T-helper 1 cell (primary cell): ENCODE measurements at places on chromosomes 5 and 9.

- no peak for DNase-seq
Measured at GRCh38 chr5:88842784-88843183, 40.2 kb downstream of the MEF2C start.

DNA sequence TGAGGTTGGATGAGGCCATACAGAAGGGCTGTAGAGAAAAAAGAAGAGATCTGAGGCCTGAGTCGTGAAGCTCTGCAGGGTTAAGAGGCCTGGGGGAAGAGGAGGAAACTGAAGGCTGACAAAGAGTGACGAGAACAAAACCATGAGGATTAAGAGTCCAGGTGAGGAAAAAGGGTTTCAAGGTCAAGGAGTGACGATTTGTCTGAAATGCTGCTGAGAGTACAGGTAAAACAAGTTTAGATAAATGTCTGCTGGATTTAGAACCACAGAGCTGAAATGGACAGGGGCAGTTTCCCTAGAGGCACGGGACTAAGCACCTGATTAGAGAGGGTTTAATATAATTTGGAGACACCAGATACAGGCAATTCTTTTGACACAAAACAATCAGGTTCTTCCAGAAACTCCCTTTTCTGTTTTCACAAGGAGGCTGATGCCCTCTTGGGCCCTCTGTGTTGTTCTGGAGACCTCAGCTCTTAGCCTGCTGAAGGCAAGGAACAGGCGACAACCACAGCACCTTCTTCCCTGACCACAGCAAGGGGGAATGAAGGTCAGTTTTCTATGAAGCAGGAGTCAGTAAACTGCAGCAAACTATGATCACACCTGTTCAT lies 14.6 kb upstream of the GCNT1 start:
- no peak for DNase-seq

DNA sequence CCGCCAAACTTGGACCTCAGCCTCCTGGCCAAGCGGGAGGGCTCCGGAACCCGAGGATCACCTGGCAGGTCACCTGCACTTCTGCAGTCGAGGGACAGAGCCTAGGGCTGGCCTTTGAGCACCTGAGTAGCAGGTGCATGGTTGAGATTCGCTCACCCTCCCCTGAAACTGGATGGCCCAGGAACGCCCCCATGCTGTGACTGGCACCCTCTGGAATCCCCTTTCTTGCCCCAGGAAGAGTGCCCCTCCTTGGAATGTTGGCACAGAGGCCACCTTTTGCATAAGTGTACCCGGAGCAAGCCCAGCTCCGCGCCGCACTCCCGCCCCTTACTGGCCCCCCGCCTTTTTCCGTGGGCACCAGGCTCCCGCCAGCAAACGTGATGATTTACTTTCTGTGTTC lies 112.5 kb upstream of the IER5L start:
- DNase-seq = no peak

DNA sequence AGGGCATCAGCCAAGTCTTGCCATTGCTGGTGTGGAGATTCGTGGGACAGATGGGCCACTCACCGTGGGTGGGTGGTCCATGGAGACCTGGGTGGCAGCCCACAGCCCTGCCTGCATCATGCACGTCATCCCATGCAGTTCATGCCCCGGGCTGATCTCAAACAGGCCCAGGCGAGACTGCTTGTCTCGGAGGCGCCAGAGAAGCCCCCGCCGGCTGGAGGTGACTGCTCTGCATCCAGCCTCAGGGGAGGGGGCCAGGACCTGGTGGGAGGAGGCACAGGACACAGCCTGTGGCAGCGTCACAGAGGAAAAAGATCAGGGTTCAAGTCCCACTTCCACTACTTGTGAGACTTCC lies 975 bp downstream of the PIP5KL1 start:
- no peak for DNase-seq

- DNase-seq = no peak
Measured at GRCh38 chr9:17807613-17808282, 228.9 kb downstream of the SH3GL2 start.

- no peak for DNase-seq
Measured at GRCh38 chr5:54579591-54580295, 62.2 kb downstream of the SNX18 start.

- no peak for DNase-seq
Measured at GRCh38 chr9:97528529-97529230, 27.2 kb downstream of the TMOD1 start.

- no peak for DNase-seq
Measured at GRCh38 chr9:115164511-115164974, 46.6 kb upstream of the TNC start.

DNA sequence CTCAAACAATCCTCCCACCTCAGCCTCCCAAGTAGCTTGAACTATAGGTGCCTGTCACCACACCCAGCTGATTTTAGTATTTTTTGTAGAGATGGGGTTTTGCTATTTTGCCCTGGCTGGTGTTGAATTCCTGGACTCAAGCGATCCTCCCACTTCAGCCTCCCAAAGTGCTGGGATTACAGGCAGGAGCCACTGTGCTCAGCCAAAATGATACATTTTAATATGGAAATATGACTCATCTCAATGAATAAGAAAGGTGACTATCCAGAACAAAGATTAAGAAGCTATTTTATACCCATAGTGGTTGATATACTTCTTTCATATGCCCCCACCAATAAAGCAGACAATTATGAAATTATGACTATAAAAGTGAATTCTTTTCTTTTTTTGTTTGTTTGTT lies 166.2 kb downstream of the NFIB start:
- no peak for DNase-seq

DNA sequence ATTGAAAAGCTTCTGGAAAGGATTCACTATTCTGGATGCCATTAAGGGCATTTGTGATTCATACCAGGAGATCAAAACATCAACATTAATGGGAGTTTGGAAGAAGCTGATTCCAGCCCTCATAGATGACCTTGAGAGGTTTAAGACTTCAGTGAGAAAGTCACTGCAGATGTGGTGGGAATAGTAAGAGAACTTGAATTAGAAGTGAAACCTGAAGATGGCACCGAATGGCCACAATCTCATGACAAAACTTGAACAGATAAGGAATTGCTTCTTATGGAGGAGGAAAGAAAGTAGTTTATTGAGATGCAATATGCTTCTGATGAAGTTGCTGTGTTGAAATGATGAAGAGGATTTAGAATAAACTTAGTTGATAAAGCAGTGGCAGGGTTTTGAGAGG lies 254.6 kb upstream of the SLC24A2 start:
- DNase-seq = peak; percentile 61

DNA sequence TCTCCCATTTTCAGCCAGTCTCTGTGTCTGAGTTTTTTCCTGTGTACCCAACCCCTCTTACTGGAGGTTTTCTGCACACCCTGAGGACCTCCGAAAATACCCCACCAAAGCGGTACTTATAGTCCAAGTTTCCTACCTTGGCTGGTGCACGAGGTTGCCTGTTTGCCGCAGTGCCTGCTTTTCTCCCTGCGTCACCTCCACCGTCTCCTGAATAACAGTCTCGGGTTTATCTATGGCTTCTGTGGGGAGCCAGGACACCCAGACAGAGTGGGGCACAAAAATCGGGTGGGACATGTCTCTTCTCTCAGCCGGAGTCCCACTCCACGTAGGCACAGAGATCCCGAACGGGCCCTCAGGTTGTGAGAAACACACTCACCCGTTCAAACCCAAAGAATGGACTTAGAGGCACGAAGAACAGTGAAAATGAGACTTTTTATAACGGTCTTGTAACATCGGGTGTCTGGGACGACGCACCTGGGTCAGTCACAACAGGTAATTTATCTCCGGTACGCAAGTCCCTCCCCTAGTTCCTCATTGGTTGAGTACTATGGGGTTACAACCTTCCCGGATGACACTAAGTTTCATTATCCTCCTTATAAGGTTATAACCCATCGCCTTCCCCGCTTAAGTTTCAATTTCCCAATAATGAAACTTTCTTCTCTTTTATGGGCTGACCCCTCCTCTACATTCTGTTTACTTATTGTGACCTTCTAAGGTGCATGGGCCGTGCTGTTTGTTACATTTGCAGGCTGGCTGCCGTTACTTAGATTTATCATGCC lies 970.2 kb upstream of the COX7C start:
- DNase-seq = no peak

DNA sequence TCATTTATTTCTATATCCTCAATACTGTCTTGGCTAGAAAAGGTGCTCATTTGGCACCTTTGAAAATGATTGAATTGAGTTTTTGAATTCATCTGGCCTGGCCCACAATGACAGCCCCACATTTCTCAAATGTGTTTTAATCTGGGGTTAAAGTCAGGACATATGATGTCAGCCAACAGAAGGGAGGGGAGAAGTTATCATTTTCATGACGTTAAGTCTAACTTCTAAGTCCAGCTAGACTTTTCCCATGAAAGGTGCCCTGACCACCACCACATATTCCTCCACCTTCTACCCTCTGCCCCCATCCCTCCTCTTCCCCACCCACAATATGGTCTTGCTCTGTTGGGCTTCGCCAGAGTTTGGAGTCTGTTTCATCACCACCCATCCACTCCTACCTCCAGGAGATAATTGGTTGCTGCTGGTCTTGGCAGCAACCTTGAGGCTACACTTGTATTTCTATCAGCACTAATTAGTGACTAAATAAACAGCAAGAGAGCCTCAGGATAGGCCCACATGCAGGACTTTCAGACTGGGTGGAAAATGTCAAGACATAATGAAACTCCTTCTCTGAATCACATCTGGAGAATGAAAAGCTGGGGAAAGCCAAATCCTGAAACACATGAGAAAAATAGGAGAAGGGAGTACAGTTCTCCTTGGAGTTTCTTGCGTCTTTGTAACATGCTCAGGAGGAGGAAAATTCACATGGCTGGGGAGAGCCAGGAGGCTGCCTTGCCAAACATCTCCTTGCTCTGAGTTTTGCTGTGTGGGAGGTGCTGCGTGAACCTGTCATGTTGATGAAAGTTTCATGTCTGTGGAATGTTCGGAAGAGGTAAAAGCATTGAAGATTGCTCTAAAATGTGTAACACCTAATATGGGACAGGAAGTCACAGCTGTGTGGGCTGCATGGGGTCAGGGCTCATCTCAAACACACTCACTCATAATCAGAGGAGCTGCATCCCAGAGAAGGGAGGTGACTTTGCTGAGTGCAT lies 544.7 kb upstream of the KLF4 start:
- no peak for DNase-seq

- DNase-seq = no peak
Measured at GRCh38 chr5:25448646-25449045, 803.9 kb upstream of the CDH10 start.

DNA sequence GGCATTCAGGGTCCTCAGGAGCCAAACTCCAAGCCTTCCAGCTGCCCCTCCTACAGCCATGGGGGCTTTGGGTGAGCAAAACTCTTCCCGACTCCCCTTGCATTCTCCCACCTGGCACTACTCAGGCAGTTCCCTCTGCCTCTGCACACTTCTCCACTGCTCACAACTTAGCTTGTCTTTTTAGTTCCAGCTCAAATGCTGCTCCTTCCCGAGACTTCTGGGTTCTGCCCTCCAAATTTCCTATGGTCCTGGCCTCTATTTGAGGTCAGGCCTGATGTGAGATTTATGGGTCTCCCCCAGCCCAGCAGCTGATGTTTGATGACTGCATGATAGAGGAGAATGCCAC lies 5.7 kb upstream of the SLC25A48 start:
- no peak for DNase-seq

- DNase-seq = no peak
Measured at GRCh38 chr9:14908295-14909180, 1.7 kb downstream of the FREM1 start.

DNA sequence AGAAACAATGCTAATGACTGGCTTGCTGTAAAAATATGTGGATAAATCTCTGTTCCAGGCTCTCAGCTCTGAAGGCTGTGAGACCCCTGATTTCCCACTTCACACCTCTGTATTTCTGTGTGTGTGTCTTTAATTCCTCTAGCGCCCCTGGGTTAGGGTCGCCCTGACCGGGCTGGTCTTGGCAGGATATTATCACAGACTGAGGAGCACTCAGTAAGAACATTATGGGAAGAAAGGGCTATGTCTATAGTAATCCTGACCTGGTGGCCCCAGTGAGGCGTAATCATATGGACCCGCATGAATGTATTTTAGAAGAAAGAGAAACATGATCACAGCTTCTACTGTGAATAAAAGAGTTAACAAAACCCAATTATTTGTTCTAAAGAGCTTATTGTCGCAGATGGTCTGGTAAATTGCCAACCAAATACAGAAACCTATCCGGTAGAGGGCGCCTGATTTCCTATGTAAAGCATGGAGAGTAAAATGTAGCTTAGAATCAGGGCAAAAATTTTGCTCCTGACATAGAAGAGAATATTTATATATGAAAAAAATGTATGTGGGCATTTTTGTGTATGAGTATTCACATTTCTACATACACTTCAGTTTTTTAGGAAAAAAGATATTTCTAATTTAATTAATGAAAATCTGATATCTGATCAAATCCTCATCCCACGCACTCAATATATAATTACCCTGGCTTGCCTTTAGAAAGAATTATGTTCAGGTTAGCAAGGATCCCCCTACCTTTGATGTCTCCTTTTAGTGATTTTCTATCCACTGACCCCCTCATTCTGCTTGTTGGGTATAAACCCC lies 5.8 kb upstream of the IFNA1 start:
- DNase-seq = no peak

DNA sequence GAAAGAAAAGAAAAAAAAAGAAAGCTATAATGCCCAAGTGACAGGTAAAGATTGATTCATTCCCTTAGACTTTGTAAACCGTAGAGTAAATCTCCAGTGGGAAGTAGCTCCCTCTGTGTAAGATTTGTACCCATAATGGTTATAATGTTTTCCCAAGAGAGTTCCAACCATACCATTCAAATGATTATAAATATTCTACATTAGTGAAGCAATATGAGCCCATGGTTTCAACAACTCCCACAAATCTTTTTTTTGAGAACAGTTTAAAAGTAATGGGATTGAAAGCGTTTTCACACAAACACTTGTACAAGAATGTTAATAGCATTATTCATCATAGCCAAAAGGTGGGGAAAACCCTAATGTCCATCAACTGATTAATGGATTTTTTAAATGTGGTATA lies 58.0 kb downstream of the GRAMD2B start:
- DNase-seq = no peak

DNA sequence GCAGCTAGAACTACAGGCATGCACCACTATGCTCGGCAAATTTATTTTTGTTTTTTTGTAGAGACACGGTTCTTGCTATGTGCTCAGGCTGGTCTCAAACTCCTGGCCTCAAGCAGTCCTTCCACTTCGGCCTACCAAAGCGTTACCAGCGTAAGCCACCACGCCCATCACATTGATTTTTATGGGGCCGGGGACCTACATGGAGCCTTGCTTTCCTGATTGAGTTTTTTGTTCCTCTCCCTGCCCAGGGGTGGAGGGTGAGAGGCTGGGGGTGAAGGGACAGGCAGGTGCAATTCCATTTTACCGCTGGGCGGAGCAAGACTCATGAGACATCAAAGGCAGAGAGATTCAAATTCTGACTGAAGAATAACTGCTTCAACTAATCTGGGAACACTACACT lies 1.9 kb downstream of the ALDH1B1 start:
- no peak for DNase-seq

- no peak for DNase-seq
Measured at GRCh38 chr5:156800929-156801328, 49.2 kb upstream of the PPP1R2B start.

DNA sequence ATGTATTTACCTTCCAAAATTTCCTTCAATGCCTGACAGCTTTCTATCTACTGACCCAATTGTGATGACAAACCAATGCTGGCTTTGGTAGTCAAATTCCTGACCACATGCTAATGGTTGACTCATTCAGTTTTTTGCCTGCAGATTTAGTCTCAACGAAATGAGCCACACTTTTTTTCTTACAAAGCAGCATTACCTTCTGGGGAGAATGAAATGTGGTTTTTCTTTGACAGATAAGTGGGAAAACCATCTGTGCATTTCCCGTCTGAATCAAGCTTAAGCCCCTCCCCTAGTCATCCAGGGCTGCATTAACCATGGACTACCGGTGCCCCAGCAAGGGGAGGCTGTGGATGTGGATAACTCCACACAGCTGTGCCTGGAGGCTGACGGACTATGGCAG lies 99.6 kb upstream of the TAF11L2 start:
- DNase-seq = no peak

- DNase-seq = no peak
Measured at GRCh38 chr5:120072068-120072761, 391.9 kb upstream of the PRR16 start.
